ENCODE measurements at places on chromosomes 1 and 21.

GRCh38 chr1:9296850-9297249 is 4.2 kb downstream of the SPSB1 start:
- DNase-seq, result no peak

DNA sequence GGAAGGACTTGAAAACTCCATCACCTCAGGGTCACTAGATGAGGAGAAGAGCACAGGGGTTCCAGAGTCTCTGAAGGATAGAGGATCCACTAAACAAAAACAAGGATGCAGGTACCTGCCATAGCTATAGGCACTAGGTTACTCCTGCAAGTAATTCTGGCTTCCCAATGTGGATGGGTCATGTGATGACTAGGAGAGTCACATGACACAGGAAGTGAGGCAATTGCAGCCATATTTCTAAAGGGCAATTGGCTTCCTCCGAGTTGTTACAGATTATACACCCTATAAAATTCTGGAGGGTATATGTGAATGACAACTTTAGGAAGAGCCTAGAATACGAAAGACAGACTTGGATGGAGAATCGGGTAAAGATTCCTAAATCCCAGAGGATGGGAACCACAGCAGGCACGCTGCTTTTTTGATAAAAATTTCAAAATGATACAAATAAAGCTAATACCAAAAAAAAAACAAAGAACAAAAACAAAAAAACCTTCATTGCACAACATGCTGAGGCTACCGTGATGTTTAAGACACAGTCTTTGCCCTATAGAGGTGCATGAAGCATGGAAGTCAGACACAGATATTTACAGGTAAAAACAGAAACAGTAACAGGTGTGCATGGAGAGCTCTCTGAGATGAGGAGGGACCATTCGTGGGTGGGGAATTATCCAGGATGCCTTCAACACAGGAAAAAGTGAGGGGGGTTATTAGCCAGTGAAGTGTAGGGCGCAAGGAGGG is 10.5 kb downstream of the MTX1 start:
- peak; percentile 76 for DNase-seq

GRCh38 chr21:31554511-31555022 is 104.9 kb upstream of the SOD1 start:
- DNase-seq, result no peak

DNA sequence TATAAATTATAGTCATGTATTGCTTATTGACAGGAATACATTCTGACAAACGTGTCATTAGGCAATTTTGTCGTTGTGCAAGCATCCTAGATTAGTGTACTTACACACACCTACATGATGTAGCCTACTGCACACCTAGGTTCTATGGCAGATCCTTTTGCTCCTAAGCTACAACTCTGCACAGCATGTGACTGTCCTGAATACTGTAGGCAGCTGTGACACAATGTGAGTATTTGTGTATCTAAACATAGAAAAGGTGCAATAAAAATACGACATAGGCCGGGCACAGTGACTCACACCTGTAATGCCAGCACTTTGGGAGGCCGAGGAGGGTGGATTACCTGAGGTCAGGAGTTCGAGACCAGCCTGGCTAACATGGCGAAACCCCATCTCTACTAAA is 36.5 kb downstream of the TNFRSF8 start:
- no peak for DNase-seq

DNA sequence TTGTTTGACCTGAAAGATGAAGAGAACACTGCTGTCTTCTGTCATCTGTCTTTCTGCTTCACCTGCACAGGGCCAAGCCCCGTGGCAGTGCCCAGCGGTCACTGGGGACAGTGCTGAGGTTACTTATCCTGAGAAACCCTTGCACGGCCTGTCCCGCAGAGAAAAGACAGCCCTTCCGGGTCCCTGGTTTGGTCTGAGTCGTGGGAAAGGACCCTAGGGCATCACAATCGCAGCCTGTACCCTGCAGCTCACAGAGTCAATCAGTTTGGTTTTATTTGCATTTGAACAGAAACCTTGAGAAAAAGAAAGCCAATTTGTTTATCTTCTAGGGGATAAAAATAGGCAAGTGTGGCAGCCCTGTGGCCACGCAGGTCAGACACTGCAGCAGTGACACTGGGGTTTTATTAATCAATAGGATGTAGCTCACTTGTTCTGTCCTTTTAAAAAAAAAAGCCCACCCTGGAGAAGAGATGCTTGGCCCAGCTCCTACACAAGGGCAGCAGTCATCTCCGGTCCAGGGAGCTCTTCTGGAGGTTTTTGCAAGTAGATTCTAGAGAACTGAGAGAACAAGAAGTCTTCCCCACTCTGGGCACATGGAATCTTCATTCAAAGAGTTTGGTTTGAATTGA is 120.0 kb downstream of the PEX14 start:
- DNase-seq, result peak; percentile 49

GRCh38 chr1:3001471-3002348 is 19.6 kb upstream of the ACTRT2 start:
- no peak for DNase-seq

GRCh38 chr1:118716775-118717174 is 271.4 kb downstream of the TBX15 start:
- DNase-seq, result no peak

DNA sequence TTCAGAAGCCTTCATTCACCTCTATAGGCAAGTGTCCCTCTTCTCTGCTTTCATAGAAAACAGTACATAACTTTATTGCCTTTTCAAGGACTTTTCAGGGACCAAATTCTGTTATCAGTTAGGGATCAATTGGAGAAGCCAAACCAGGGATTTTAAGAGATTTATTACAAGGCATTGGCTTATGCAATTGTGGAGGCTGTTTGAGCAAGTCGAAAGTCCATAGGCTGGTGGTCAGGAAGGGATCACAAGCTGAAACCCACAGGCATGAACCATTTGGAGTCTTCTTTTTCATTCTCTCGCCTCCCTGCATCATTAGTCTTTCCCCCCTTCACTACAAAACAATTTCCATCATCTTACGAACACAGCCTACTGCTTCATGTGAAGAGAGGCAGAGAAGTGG is 34.8 kb upstream of the SYCP1 start:
- DNase-seq, result no peak

DNA sequence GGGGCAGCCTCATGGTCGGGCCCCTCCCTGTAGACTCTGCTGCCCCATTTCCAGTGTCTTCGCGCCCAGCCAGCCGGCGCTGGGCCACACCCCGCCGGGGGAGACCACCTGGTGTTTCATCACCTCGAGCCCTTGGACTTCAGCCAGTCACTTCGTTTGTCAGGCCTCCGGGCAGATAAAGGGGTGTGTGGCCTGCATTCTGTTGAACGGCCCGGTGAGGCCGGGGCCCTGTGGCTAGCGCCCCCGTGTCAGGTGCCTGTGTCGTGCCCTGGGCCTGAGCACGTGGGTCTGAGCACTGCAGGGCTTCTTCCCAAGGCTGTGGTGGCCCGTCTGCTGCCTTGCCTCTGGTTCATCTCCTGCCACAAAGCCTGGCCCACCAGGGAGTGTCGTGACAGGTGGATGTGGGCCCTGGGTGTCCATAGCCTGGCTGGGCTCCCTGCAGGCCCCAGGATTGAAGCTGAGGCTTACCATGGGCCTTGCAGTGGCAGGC is 65.2 kb upstream of the DIP2A start:
- DNase-seq, result no peak

DNA sequence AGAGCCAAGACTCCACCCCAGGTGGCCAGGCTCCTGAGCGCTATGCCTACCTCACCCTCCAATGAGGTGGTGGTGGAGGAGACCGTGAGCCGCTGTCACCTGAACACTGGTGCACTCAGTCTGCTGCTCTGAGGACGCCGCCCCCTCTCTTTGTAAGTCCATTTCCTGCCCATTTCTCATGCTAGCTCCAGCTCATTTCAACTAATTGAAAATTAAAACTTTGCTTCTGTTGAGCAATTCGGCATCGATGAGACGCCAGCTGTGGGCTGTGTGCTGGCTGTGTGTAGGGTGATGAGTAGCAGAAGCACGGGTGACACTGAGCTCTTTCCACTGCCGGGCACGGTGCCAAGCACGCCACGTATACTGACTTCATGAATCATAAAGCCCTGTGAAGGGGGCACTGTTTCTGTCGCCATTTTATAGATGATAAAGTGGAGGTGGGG is 11.2 kb downstream of the TNFRSF1B start:
- no peak for DNase-seq

- no peak for DNase-seq
Observed at GRCh38 chr1:3521426-3521825, 67.0 kb downstream of the ARHGEF16 start.

DNA sequence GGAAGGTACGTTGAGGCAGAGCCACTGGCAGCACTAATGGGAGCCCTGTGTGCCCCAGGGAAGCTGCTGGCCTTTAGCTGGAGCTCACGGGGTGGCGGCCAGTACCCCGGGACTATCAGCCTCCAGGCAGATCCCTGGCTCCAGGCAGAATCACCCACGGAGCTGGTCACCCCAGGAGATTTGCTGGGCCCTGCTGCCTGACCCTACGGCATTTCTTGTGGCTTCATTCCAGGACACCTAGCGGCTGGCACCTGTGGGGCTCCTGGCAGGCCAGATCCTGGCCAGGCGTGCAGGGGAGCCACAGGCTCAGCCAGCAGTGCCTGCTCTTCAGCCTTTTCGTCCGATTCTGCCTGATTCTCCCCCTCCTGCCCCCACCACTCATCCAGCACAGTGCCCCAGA is 7.1 kb downstream of the PADI1 start:
- DNase-seq, result no peak

GRCh38 chr21:42424914-42425541 is 21.3 kb downstream of the UBASH3A start:
- no peak for DNase-seq

GRCh38 chr1:151193304-151193703 is 3.3 kb upstream of the VPS72 start:
- DNase-seq, result no peak

- DNase-seq, result no peak
Observed at GRCh38 chr1:165679282-165680036, 18.9 kb downstream of the ALDH9A1 start.

DNA sequence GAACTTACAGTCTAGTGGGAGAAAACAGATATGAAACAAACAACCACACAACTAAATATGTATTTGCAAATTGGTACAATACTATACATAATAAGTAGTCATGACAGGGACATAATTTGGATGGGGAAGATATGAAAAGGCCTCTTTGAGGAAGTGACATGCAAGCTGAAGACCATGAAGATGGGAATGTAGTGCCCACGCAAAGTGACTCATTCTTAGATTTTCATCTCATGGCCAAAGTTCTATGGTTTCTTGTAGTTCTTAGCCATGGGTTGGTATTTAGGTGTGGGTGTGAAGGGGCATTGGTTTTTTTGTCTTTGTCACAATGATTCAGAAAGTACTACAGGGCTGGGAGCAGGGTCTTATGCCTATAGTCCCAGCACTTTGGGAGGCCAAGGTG is 105.4 kb upstream of the FAM78B start:
- no peak for DNase-seq

DNA sequence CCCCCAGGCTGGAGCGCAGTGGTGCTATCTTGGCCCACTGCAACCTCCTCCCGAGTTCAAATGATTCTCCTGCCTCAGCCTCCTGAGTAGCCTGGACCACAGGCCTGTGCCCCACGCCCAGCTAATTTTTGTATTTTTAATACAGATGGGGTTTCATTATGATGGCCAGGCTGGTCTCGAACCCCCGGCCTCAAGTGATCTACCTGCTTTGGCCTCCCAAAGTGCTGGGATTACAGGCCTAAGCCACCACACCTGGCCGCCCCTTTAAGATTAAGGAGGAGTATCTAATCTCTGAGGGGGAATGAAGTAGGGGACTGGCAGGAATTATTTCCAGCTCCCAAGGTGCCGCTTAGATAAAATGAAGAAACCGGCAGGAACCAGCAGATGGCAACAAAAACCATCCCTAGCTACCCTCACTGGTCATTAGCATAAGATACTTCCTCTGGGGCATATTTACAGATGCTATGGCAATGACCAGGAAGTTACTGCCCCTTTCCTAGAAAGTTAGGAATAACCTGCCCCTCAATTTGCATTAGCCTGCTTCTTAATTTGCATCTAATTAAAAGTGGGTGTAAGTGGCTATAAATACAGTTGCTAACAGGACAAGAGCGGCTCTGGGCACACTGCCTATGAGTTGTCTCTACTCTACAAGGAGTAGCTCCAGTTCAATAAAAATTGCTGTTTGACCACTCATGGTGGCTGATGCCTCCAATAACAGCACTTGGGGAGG is 7.1 kb upstream of the NSUN4 start:
- peak; percentile 95 for DNase-seq

DNA sequence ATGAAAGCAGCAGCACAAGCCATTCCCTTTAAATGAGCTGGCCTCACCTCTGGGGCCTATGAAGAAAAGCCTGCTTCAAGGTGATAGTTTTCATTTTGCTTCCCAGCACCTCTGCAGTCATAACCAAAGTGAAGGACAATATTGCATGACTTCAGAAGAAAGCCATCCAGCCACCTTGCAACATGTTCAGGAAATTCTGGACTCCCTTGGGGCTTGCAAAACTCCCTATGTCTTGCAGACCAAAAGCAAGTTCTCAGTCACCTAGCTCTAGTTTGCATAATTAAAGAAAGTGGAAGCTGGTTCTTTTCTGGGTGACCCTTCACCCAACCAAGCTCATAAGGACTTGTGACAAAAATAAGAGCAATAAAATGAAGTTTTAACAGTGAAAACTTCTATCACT is 87.6 kb downstream of the GFI1 start:
- DNase-seq, result peak; percentile 62

DNA sequence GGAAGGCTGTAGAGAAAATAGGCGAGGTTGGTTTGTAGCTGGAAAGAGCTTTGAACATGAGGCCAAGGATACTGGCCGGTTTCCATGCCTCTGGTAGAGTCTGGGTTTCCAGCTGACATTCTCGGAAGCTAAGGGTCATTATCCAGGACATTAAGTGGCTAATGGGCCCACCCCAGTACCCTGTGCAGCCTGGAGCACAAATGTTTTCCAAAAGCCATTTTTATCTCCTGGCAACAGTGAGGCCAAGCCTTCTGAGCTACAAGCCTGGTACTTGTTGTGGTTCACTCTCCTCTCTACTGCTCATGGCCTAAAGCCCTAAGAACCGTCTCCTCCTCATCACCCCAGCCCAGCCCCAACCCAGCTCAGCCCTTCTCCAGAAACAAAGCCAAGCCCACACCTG is 122.9 kb downstream of the DMRTA2 start:
- DNase-seq, result no peak

GRCh38 chr1:248686815-248687214 is 15.8 kb downstream of the OR14I1 start:
- peak; percentile 71 for DNase-seq

DNA sequence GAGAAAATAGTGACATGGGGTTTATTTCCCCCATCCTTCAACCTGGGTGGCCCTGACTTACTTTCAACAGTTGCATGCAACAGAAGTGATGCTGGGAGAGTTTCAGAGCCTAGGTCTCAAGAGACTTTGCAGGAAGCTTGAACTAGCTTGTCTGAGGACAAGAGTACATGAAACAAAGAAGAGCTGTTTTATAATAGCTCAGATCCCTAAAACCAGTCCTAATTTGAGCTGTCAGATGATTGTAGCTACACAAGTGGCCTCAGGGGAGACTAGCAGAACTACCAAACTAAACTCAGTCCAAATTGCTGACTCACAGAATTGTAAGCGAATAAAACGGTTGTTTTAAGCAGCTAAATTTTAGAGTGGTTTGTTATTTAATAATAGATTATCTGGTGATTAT is 17.1 kb downstream of the RC3H1 start:
- DNase-seq, result peak; percentile 73
